ENCODE measurements at places on chromosomes 4 and X.

- DNase-seq: no peak
Observed at GRCh38 chr4:10205223-10205622, 88.6 kb upstream of the WDR1 start.

GRCh38 chrX:101009090-101009489, 39.6 kb downstream of the ARL13A start:
- DNase-seq: no peak

DNA sequence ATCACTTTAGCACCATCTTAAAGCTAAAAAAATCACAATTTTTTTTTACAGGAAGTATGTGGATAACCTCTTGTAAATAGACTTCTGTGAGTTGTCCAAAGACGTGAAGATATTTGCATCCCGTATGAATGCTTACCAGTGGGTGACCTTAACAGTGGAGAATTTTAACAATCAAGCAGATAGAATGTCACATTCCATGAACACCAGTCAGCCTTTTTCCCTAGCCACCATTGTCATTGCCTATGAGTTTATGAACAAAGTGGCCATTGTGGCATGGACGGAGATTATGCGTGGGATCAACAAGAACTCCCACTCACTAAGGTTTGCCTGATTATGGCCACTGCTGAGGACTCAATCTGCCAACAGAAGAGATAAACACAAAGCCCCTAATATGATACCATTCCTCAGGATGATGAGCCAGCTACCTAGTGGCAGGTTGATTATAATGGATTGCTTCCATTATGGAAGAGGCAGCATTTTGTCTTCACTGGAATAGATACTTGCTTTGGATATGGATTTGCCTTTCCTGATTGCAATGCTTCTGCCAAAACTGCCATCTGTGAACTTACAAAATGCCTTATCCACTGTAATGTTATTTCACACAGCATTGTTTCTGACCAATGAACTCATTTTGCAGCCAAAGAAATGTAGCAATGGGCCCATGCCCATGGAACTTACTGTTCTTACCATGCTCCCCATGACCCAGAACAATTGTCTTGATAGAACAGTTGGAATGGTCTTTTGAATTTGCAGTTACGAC, 830.9 kb upstream of the NDST4 start:
- no peak for DNase-seq

- DNase-seq: no peak
Observed at GRCh38 chr4:108703370-108703769, 53.0 kb downstream of the OSTC start.

DNA sequence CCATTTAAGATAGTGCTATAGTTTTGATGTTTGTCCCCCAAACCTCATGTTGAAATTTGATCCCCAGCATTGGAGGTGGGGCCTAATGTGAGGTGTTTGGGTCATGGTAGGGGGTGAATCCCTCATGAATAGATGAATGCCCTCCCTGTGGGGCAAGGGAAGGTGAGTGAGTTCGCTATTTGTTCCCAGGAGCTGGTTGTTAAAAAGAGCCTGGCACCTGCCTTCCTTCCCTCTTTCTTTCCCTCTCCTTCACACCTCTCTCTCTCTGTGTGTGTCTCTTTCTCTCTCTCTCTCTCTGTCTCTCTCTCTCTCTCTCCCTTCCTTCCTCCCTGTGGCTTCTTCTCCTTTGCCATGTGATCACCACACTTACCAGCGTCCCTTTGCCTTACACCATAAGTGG, 160.7 kb downstream of the AASDH start:
- DNase-seq: no peak
